ENCODE measurements at places on chromosomes 1 and 21.

DNA sequence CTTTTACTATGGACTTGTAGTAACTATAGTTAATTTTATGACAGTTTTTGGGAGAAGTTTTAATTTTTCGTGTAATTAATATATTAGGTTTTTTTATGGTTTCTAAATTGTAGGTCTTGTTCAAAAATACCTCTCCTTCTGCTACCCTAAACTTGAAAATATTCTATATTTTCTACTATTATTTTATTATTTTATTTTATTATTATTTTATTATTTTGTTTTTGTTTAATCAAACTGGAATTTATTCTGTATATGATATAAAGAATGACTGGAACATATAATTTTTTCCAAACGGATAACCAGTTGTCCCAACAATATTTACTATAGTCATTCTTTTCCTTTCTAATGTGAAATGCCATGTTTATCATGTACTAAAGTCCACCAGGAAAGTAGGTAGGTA is 17.1 kb upstream of the AGO4 start:
- no peak for DNase-seq

DNA sequence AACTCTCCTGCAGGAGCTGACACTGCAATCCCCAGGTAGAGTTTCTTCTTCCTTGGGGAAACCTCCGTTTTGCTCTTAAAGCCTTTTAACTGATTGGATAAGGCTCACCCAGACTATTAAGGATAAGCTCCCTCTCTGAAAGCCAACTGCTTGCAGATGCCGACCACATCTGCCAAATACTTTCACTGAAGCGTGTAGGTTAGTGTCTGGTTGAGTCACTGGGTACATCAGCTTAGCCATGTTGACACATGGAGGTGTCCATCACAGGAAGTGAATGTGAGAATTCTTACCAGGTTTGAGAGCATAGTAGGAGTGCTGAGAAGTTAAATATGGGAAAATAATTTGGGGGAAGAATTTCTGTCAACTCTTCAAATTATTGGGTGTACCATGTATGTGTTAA is 202.0 kb downstream of the AJAP1 start:
- DNase-seq, result no peak

- DNase-seq, result no peak
Observed at GRCh38 chr1:167499664-167500101, 18.6 kb downstream of the CD247 start.

DNA sequence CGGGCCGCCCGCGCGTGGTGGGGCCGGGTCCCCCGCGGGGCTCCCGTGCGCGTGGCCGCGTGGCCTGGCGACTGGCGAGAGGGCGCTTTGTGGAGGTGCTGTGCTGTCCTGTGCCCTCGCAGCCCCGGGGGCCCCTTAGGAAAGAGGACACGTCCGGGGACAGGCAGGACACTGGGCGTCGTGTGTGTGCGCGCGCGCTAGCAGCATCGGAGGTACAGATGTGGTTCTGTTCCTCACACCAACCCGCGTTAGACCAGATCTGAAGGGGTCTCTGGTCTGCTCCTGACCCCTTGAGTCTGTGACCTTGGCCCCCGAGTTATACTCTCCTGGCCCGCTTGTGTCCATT is 489 bp downstream of the ACTN2 start:
- no peak for DNase-seq
